Activated CD4-positive, alpha-beta T cell treated with anti-CD3 and anti-CD28 coated beads for 1 hour (primary cell): ENCODE measurements at places on chromosomes 16 and 17.

GRCh38 chr17:17433000-17433703 is 43.6 kb upstream of the MED9 start:
- DNase-seq, result no peak

DNA sequence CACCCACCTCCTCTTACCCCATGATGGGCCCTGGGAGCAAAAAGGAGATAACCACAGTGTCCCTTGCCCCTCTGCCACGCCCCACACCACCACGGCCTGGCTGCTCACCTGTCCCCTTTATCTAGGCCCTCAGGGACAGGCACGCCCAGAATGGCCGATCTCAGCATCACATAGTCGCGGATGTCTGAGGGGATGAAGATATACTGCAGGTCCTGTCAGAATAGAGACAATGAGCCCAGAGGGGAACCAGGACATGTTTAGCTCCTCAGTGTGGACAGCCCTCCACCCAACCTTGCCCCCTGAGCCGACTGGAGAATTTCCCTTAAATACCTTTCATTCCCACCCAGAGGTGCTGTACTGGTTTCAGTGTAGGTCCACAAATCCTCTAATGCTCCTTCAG is 15.2 kb downstream of the ST6GALNAC2 start:
- DNase-seq, result no peak

GRCh38 chr17:56943505-56944125 is 17.2 kb downstream of the COIL start:
- DNase-seq, result no peak

GRCh38 chr16:11560701-11561453 is 25.8 kb downstream of the LITAF start:
- peak; percentile 40 for DNase-seq

GRCh38 chr17:39617446-39618245 is 9.1 kb upstream of the PPP1R1B start:
- DNase-seq, result peak; percentile 40

DNA sequence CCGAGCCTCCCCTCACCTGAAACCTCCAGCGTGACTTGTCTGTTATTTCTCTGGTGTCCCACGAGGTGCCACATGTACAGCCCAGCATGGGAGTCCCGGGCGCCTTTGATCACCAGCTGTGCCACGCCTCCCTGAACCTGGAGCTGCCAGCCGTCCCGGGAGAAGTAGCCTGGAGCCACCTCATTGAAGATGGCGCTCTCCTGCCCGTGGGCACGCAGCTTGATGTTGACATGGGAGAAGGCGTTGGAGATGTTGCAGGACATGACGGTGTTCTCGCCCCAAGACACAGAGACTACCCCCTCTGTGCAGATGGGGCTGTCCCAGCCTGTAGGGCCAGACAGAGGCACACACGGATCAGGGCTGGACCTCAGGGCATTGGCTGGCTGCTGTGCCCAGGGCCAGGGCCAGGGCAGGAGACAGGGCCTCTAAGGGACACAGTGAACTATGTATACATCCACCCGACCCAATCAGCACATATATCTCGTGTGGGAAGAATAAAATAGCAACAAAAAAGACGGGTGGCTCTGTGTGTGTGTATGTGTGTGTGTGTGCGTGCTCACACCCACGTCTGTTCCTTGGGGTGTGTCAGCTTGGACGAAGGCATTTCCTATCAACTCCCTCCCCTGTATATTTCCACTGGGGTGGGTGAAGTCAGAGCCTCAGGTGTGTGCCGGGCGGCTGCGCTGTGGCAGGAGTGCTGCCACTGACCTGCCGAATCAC is 7.3 kb upstream of the CD7 start:
- no peak for DNase-seq

DNA sequence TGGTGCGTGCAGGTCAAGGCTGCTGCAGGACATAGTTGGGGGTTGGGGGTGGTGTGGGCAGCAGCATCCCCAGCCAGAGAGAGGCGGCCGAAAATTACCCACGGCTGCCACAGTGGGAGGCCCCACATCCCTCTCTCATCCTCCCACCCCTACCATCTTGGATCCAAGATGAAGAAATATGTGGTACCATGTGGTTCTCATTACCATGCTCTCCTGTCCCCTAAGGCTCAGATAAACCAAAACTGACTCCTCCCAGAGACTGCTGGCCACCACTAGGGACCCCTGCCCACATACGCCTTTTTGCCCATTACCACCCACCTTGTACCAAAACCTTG is 120.4 kb downstream of the HIC1 start:
- no peak for DNase-seq

- no peak for DNase-seq
These were observed 128.6 kb downstream of the CPPED1 start for GRCh38 chr16:12675046-12675445.

- no peak for DNase-seq
These were observed 74.7 kb upstream of the TOX3 start for GRCh38 chr16:52621651-52622050.

DNA sequence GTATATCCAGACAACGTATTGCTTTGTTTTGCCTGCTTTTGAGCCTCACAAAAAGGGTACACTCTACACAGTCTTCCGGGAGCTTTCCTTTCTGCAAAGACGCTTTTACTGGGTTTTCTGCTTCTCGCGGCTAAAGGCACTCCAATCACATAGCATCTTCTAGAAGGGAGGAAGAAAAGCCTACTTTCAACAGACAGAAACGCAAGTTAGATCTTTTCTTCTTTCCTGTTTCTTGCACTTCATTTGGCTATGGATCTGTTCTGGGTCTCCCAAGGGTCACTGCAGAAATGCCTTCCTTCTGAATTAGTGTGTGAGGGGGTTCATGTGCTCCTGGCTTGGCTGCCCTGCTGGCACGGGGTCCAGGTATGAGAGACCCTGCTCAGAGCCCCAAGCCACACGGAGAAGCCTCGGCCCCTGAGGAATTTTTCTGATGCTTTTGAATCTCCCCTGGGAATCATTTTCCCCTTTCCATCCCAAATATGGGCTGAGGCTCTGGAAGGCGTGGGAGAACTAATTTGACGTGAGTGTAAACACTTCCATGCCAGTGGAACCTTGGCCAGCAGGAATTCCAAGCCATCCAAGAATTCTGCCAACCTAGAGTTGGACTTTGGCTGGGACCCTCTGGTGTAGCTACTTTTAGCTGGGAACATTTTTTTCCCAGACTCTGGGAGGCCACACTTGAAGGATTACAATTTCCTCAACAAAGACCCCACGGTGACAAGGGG is 49.6 kb upstream of the NKD1 start:
- no peak for DNase-seq

GRCh38 chr17:81566461-81567126 is 14.4 kb upstream of the FAAP100 start:
- DNase-seq, result no peak

DNA sequence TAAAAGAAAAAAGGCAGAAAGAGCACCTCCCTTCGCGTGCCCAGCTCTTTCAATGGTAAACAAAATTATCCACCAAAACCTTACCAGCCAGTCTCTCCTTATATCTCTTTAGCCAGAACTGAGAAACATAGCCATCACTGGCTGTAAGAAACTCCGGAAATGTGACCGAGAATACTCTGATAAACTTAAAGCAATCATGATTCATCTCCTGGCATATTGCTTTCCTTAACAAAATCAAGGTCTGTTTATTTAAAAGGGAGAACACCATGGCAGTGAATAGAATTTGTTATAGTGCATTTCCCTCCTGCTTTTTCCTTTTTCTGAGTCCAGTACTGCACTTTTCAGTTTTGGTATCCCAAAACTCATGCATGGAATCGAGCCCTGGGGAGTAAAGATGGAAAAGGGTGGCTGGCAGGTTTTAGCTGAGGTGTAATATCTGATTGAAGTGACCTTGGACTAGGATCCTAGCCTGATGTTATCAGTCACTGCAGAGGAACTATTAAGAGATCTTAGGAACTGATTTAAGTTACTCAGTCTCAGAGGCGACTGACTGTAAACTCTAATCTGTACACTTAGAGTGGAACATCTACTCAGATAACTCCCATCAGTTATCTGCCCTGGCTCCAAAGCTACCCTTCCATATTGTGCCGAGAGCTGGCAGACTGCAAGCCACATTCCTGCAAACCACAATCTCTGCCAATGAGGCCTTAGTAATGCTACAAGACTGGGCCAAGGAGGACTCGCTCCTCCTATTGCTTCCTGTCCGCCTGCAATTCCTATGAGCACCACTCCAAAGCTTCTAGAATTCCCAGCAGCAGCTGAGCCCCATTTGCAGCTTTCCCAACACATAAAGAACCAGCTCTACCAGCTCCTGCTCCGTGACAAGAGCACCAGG is 7.4 kb upstream of the COX10 start:
- DNase-seq, result no peak
